Immature natural killer cell (primary cell): ENCODE measurements at places on chromosomes 1 and 21.

DNA sequence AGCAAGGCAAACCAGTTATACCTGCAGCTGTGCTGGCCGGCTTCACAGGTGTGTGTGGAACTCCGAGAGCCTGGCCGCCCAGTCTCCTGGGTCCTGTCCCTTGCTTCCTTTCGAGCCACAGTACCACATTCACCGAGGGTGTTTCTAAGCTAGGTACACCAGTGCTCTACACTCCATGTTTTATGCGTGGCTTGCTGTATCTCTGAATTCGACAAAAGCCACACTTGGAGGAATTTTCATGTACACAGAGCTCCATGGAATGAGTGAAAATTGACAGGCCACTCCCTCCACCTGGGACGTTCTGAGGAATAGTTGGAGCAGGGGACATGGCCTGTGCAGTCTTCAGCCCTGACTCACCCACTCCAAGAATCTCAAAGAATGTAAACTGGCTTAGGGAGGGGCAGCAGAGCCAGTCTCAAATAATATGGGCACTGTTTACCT lies 14.0 kb downstream of the ETS2 start:
- no peak for DNase-seq

DNA sequence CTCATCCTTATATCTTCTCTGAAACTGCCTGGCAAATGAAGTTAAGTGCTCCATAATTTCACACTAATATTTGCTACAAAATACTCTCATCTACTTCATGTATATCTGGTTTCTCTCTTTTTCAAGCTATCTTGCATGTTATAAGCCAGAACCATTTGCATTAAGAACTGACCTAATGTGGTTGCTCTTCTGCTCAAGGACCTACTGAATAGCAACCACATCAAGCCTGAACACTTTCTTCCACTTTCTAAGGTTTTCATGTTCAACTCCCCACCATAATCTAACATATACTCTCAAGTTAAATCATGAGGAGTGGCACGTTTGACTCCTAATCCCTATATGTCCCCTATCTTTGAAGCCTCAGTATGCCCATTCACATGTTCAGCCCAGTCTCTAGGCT lies 27.2 kb downstream of the RGS1 start:
- no peak for DNase-seq

- no peak for DNase-seq
Observed at GRCh38 chr21:32597205-32597604, 11.9 kb upstream of the TCP10L start.

GRCh38 chr1:114032271-114033215 lies 53.3 kb downstream of the OLFML3 start:
- no peak for DNase-seq

DNA sequence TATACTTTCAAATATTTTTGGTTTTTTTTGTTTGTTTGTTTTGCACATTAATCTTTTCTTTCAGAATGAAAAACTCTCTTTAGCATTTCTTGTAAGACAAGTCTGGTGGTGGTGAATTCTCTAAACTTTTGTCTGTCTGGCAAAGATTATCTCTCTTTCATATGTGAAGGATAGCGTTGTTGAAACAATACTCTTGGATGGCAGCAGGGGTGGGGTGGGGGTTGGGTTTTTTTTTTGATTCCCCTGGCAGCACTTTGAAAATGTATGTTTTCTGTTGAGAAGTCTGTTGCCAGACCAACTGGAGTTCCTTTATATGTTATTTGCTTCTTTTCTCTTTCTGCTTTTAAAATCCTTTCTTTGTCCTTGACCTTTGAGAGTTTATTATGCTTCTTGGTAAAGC lies 160.2 kb downstream of the VAV3 start:
- no peak for DNase-seq

GRCh38 chr1:172917972-172918371 lies 132.8 kb downstream of the TNFSF18 start:
- DNase-seq: no peak

DNA sequence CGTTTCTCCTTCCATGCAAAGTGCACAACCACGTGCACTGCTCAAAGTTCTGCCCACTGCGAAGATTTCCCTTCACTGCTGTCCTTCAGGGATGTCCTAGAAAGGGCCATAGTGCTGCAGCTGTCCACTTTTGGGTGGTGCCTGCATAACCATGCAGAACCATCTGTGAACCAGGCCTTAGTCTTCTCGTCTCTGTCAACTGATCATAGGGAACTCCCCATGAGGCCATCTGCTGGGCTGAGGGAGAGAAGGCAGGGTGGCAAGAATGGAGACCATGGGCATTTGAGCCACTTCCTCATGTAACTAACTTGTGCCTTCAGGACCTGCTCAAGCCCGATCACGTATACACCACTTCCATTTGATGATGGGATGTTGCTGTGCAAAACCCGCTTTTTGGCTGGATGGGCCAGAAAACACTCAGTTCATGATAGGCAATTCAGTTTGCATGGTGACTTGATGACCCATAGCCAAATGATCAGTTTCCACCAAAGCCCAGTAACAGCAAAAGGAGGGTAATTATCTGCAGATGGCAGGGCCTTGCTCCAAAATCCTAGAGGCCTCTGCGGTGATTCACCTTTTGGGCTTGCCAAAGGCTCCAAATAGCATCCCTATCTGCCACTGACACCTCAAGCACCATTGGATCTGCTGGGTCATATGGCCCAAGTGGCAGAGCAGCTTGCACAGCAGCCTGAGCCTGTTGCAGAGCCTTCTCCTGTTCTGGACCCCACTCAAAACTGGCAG lies 9.5 kb downstream of the ST6GALNAC5 start:
- no peak for DNase-seq

- no peak for DNase-seq
Observed at GRCh38 chr1:6967431-6968111, 182.3 kb downstream of the CAMTA1 start.

DNA sequence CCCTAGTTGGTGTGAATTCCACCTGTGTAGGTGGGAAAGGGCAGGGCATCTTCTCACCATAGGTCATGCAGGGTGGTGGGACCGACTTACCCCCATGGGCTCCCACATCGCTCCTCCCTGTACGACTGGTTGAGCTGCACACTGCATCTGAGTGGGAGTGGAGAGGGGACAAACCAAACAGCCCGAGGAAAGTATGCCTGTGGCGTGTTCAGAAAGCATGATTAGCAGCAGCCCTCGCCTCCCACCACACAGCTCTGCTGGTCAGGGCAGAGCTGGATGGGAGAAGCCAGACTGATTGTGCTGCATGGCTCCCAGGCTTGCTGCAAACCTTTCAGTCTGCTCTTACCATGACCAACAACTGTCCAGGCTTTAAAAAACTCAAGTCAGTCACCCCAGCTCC lies 24.4 kb downstream of the VANGL1 start:
- no peak for DNase-seq

GRCh38 chr1:246039584-246039983 lies 467.5 kb downstream of the SMYD3 start:
- no peak for DNase-seq

GRCh38 chr1:941588-942383 lies 17.3 kb downstream of the NOC2L start:
- no peak for DNase-seq

- DNase-seq: no peak
Observed at GRCh38 chr1:90414201-90414600, 302.9 kb downstream of the BARHL2 start.

GRCh38 chr1:182268669-182269068 lies 122.9 kb downstream of the GLUL start:
- no peak for DNase-seq
